ENCODE measurements at places on chromosomes 1 and 21. TPM values are rescaled to one million over a fixed set of nuclear protein-coding genes. Genes with fewer than 3 reads are reported as not detected.

GRCh38 chr1:199124351-199124750, 485.5 kb downstream of the PTPRC start:
- no peak overlapping the region for H3K4me3 ChIP-seq
- peaks cover 22% of the 10 kb centered on the region for H3K4me1 ChIP-seq
- no peaks in the 10 kb centered on the region for H3K36me3 ChIP-seq
- DNase-seq, result no peak
- H3K27me3 ChIP-seq, result no peaks in the 10 kb centered on the region
- no peak overlapping the region for H3K27ac ChIP-seq

DNA sequence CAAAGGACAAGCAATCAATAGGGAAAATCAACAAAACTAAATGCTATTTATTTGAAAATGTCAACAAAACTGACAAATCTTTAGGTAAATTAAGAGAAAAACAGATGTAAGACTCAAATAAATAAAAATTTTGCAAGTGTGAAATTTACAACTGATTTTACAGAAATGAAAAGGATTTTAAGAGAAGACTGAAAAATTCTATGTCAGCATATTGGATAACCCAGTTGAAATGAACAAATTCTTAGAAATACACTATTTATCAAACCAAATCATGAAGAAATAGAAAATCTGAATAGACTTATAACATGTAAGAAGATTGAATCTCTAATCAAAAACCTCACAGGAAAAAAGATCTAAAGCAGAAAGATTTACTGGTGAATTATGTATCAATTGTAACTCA, 7.6 kb upstream of the SPRR2F start:
- no peak overlapping the region for H3K4me3 ChIP-seq
- no peaks in the 10 kb centered on the region for H3K36me3 ChIP-seq

DNA sequence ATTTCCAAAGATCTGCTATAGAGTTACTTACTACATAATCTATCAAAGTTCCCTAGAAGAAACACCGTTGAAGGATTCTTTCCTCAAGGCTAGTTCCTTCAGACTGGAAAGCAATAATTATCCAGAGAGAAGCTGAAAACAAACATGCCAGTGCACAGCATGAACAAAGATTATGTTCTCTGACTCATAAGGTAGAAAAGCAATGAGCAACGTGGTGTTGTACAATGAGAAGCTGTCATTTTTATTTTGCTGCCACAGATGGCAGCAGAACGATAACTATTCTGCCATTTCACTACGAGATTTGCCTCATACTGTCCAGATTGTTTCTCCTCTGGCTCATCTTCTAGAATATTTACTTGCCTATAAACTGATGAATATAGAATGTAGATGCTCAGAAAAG, 10.7 kb downstream of the EXTL2 start:
- DNase-seq, result no peak
- H3K36me3 ChIP-seq, result peaks cover 6% of the 10 kb centered on the region
- H3K4me1 ChIP-seq, result no peaks in the 10 kb centered on the region

Gene SPRR1B
- not detected for polyA plus RNA-seq

GRCh38 chr1:20413776-20414140, 72.3 kb downstream of the CAMK2N1 start:
- H3K36me3 ChIP-seq, result no peaks in the 10 kb centered on the region
- H3K27ac ChIP-seq, result no peak overlapping the region
- H3K4me3 ChIP-seq, result no peak overlapping the region
- DNase-seq, result no peak

- DNase-seq, result no peak
- H3K27ac ChIP-seq, result no peak overlapping the region
- H3K4me3 ChIP-seq, result no peak overlapping the region
- no peaks in the 10 kb centered on the region for H3K36me3 ChIP-seq
- no peaks in the 10 kb centered on the region for H3K4me1 ChIP-seq
These were observed 49.0 kb downstream of the MAP10 start for GRCh38 chr1:232853994-232854797.

GRCh38 chr1:229388897-229389580, 44.9 kb downstream of the ACTA1 start:
- no peak for DNase-seq
- no peak overlapping the region for H3K4me3 ChIP-seq
- peaks cover 23% of the 10 kb centered on the region for H3K27me3 ChIP-seq
- no peaks in the 10 kb centered on the region for H3K4me1 ChIP-seq
- no peak overlapping the region for H3K27ac ChIP-seq

Gene CFH
- 4.9 TPM for polyA plus RNA-seq

Gene FCGR3A
- 1,471 TPM for polyA plus RNA-seq

DNA sequence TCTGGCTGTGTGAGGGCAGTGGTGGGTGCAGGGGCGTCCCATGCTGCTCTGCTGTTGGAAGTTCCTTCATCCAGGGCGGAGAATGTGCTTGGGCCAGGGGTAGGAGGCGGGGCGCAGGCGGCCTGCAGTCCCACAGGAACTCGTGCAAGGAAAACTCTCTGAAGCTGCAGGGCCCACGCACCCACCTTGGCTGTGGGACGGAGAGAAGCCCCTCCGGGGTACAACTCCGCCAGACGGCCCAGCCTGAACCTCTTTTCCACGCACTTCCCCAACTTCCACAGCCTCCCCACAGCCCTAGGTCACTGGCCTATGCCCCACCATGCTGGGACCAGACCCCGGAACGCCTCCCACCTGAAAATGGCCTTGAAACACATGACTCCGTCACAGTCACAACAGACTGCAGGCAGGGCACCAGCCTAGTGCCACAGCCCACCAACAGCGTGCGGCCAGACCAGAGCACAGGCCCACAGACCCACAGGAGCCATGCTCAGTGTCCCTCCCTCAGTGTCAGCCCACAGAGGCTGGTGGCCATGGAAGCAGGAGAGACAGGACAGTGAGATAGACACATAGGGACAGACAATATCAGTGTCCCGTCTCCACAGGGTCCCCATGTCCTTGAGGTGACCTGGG, 47.8 kb downstream of the WNT9A start:
- H3K4me3 ChIP-seq, result no peak overlapping the region
- no peak overlapping the region for H3K27ac ChIP-seq
- H3K36me3 ChIP-seq, result no peaks in the 10 kb centered on the region
- peaks cover 4% of the 10 kb centered on the region for H3K27me3 ChIP-seq
- peaks cover 14% of the 10 kb centered on the region for H3K4me1 ChIP-seq

- no peak for DNase-seq
- no peaks in the 10 kb centered on the region for H3K27me3 ChIP-seq
- H3K4me1 ChIP-seq, result no peaks in the 10 kb centered on the region
- no peak overlapping the region for H3K4me3 ChIP-seq
These were observed 20.5 kb upstream of the RPTN start for GRCh38 chr1:152179566-152179965.

DNA sequence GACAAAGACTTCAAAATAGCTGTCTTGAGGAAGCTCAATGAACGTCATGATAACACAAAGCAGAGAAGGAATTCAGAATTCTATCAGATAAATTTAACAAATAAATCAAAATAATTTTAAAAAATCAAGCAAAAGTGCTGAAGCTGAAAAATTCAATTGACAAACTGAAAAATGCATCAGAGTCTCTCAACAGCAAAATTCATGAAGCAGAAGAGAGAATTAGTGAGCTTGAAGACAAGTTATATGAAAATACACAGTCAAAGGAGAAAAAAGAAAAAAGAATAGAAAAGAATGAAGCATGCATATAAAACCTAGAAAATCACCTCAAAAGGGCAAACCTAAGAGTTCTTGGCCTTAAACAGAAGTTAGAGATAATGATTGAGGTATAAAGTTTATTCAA, 21.0 kb upstream of the UHMK1 start:
- no peaks in the 10 kb centered on the region for H3K4me1 ChIP-seq
- no peak for DNase-seq

DNA sequence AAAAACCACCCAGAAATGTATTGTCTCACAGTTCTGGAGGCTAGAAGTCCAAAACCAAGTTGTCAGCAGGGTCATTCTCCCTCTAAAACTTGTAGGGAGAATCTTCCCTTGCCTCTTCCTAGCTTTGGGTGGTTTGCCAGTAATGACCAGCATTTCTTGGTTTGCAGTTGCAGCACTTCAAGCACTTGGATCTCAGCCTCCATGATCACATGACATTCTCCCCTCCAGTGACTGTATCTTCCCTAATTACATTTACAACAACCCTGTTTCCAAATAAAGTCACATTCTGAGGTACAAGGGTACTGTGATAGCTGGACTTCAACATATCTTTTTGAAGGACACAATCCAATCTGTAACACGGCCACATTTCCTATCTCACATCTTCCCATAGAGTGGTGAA, 37.2 kb downstream of the EVI5 start:
- DNase-seq, result no peak
- no peak overlapping the region for H3K4me3 ChIP-seq
- no peak overlapping the region for H3K27ac ChIP-seq
- H3K4me1 ChIP-seq, result no peaks in the 10 kb centered on the region

Gene KANK4
- polyA plus RNA-seq, result not detected

Gene CLCNKA
- not detected for polyA plus RNA-seq

- H3K36me3 ChIP-seq, result no peaks in the 10 kb centered on the region
- H3K27me3 ChIP-seq, result no peaks in the 10 kb centered on the region
- DNase-seq, result no peak
- H3K4me1 ChIP-seq, result peaks cover 9% of the 10 kb centered on the region
These were observed 372.1 kb upstream of the B3GALT2 start for GRCh38 chr1:193558491-193559028.

Measured in immature natural killer cell (primary cell).